CD4-positive, alpha-beta T cell treated with Interferon gamma for 1 hour (primary cell): ENCODE measurements at places on chromosomes 11 and 22.

GRCh38 chr11:15863411-15863810 lies 492.9 kb downstream of the SOX6 start:
- no peak for DNase-seq

DNA sequence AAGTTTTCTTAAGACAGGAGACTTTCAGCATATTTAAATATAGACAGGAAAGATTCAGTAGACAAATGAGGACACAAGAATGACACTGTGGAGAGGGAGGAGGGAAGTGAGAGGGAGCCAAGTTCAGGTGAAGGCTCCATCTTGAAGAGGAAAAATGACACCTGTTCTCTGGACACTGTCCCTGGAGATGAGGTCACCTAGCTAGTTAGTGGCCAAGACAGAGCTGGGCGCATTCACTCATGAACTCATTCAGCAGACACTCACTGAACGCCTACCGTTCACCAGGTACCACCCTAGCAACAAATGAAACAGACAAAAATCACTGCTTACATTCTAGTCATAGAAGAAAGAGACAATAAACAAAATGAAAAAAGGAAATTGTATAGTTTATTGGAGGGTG lies 103.3 kb upstream of the PARVA start:
- no peak for DNase-seq

GRCh38 chr22:35308480-35309021 lies 8.9 kb downstream of the TOM1 start:
- DNase-seq, result no peak

DNA sequence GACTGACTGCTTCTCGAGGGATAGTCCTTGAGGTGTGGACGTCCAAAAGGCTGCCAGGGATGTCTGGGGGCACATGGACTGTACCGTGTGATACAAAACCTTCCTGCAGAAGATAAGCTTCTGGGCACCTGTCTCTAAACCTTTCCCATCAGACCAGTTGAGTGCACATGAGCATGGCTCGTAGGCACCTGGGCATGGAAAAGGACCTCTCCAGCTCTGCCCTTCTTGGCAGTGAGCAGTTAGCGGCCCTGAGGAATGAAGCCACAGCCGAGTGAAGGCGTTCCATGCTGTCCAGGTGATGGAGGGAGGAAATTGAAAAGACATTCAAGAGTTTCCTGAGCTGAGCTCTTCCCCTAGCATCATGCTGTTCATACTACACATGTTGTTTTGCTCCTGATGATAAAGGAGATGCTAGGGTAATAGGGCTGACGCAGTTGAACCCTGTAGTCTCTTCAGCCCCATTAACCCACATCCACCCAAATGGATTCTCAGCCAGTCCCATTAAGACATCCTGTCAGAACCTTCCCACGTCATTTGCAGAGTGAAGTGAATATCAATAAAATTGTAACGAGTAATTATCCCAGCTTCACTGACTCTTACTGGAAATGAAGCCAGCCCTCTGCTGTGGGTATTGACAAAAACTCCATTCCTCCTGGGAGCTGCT lies 138.6 kb downstream of the KIRREL3 start:
- DNase-seq, result no peak

DNA sequence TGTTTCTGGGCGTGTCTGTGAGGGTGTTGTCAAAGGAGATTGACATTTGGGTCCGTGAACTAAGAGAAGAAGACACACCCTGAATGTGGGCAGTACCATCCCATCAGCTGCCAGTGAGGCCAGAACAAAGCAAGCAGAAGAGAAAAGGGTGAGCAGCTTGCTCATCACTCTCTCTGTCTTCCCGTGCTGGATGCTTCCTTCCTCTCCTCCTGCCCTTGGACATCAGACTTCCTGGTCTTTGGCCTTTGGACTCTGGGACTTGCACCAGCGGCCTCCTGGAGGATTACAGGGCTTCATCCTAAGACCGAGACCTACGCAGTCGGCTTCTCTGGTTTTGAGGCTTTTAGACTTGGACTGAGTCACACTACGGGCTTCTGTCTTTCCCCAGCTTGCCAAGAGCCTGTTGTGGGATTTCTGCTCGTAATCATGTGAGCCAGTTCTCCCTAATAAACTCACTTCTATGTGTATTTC lies 18.8 kb downstream of the APOL2 start:
- DNase-seq, result no peak

DNA sequence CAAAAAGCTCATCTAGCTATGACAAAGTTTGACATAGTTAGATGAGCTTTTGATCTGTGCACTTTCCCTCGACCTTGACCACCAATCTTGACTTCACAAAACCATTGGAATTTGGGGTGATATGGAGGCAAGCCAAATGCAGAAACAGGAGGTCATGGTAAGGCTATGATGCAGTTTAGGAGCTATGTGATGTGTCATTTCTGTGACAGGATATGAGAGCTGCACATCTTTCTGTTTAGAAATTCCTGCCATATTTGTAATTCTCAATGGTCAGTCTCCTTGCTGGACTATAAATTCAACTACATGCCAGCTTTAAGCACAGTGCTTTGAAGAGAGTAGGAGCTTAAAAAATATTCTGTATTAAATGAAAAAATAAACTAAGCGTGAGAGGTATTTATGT lies 12.9 kb downstream of the OR51B6 start:
- DNase-seq, result no peak

GRCh38 chr11:72684236-72684912 lies 10.2 kb upstream of the PDE2A start:
- peak; percentile 31 for DNase-seq

DNA sequence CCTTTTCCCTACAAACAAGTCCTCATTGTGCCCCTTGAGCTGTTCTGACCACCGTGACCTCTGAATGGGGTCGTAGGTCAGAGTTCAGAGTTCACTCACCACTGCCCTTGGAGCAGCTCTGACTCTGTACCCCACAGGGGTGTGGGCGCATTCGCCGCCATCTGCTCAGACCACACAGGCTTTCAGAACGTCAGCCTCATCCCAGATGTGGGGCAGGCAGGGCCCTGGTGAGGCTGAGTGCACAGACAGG lies 14.8 kb upstream of the MUC5B start:
- no peak for DNase-seq

GRCh38 chr11:59676205-59676604 lies 7.4 kb upstream of the PATL1 start:
- DNase-seq, result no peak

GRCh38 chr22:30652852-30653251 lies 14.8 kb downstream of the DUSP18 start:
- no peak for DNase-seq
